ENCODE measurements at places on chromosomes 3 and 15. TPM values are rescaled to one million over a fixed set of nuclear protein-coding genes. Genes with fewer than 3 reads are reported as not detected.

Gene TTC23
- 1.0 TPM for total RNA-seq

Gene RBP2
- not detected for total RNA-seq

Gene SLC6A11
- not detected for total RNA-seq

Gene POTEB2
- total RNA-seq, result not detected

Gene PLXNB1
- total RNA-seq, result 5.0 TPM

Gene PTH1R
- not detected for total RNA-seq

Gene MORC1
- 0.12 TPM for total RNA-seq

Gene GOLGA6A
- 0.82 TPM for total RNA-seq

Gene B3GNT5
- 3.4 TPM for total RNA-seq

Gene GABRA5
- not detected for total RNA-seq

Gene TIMP4
- total RNA-seq, result not detected

Gene GUCA1C
- total RNA-seq, result not detected

Gene PRSS50
- 0.16 TPM for total RNA-seq

Gene SMCO1
- not detected for total RNA-seq

Gene OCA2
- 1.5 TPM for total RNA-seq

Gene PCOLCE2
- total RNA-seq, result not detected
